ENCODE measurements at places on chromosomes 7 and 10.

DNA sequence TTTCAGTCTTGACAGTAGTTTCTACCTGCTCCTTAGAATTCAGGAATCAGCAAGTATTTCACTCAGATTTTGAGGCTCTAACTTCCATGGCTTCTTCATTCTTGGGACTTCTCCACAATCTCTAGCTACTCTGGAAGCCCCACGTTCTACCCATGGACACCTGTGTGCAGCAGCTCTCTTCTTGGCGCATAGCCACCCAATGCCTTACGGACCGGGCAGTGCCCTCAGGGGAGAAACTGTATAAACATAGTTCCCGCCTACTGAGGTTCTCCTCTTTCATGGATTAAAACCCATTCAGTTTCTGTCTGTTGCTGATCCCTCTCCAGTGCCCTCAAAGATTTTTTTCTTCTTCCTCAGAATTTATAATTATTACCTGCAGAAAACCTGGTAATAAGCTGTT lies 177.1 kb downstream of the SORCS1 start:
- H3K4me1 ChIP-seq: no peaks in the 10 kb centered on the region
- H3K36me3 ChIP-seq: no peaks in the 10 kb centered on the region
- H3K27ac ChIP-seq: no peak overlapping the region
- H3K4me3 ChIP-seq: no peak overlapping the region
- no peak for DNase-seq
- no peaks in the 10 kb centered on the region for H3K27me3 ChIP-seq

DNA sequence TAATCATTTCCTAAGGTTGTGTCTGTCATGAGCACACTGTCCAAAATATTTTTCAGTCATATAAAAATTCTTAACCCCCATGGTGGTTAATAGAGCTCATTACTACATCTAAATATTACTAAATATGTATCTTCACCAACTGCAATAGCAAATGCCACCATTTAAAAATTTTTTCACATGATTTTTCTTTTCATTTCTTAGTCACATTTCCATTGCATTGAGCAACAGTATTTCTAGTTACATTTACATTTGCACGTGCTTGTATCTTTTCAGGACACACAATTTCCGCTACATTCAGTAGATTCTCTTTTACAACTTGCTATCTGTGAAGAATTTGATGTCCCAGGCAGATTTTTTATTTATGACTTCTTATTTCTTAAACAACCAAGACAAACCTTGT lies 5.2 kb upstream of the TAS2R40 start:
- DNase-seq: no peak
- H3K27me3 ChIP-seq: no peaks in the 10 kb centered on the region
- no peaks in the 10 kb centered on the region for H3K36me3 ChIP-seq
- H3K4me1 ChIP-seq: no peaks in the 10 kb centered on the region
- H3K27ac ChIP-seq: no peak overlapping the region

DNA sequence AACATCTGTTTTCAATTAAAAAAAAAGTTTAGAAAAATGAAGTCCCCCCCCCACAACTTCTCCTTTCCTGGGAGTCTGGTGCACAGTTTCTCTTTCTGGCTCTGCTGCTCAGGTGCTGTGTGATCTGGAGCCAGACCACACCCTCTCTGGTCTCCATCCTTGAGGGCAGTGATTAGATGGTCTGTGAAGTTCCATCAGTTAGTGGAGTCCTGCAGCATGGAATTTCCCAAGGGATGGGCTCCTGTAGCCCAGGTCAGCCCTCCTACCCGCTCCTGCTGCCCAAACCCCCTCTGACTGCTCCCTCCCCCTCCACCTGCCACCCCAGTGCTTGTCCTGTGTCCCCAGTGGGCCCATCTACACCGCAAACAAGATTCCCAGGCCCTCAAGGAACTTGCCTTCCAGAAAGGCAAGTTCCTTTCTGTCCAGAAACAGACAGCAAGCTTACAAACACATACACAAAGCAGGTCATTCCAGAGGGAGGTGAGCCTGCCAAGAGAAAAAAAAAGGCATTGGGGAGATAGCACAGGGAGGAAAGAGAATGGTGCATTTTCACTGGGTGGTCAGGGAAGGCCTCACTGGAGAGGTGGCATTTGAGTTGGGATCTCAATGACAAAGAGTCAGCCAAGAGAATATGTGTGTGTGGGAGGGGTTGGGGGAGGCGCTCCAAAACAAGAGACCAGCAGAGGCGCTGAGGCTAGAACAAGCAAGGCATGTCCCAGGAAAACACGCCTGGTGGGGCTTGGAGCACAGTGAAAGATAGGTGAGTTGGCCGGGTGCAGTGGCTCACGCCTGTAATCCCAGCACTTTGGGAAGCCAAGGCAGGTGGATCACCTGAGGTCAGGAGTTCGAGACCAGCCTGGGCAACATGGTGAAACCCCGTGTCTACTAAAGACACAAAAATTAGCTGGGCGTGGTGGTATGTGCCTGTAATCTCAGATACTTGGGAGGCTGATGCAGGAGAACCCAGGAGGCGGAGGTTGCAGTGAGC lies 49.5 kb upstream of the SLC29A3 start:
- peak; percentile 73 for DNase-seq
- peak overlapping the region; percentile 15 for H3K4me3 ChIP-seq
- no peaks in the 10 kb centered on the region for H3K36me3 ChIP-seq
- H3K27me3 ChIP-seq: no peaks in the 10 kb centered on the region
- H3K4me1 ChIP-seq: peaks cover 40% of the 10 kb centered on the region
- peak overlapping the region; percentile 38 for H3K27ac ChIP-seq

- H3K4me1 ChIP-seq: no peaks in the 10 kb centered on the region
- no peaks in the 10 kb centered on the region for H3K36me3 ChIP-seq
- no peaks in the 10 kb centered on the region for H3K27me3 ChIP-seq
- H3K4me3 ChIP-seq: no peak overlapping the region
These were observed 97.8 kb upstream of the PRPS1L1 start for GRCh38 chr7:18125476-18125875.

DNA sequence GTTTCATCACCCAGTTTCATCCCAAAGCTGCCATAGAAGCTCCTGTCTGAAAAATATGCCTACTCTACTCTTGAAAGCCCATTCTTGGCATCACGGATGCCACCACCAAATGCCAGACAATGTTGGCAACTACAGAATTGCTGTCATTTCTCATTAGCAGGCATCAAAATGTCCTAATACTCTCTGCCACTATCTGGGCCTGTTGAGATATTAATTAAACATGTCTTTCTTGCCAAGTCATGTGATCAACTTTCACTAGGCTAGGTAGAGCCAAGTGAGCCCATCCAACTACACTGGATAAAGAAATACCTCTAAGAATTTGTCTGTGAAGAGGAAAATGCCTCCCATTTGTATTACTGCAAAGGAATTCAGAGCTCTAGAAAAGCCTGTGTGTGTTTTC lies 1093.3 kb upstream of the C7orf33 start:
- H3K27me3 ChIP-seq: no peaks in the 10 kb centered on the region
- no peak overlapping the region for H3K27ac ChIP-seq
- H3K4me3 ChIP-seq: no peak overlapping the region
- DNase-seq: no peak
- no peaks in the 10 kb centered on the region for H3K36me3 ChIP-seq

- H3K27ac ChIP-seq: no peak overlapping the region
- H3K4me3 ChIP-seq: no peak overlapping the region
- DNase-seq: no peak
- no peaks in the 10 kb centered on the region for H3K4me1 ChIP-seq
- no peaks in the 10 kb centered on the region for H3K36me3 ChIP-seq
- H3K27me3 ChIP-seq: no peaks in the 10 kb centered on the region
These were observed 58.8 kb downstream of the ITIH5 start for GRCh38 chr10:7608001-7608400.

DNA sequence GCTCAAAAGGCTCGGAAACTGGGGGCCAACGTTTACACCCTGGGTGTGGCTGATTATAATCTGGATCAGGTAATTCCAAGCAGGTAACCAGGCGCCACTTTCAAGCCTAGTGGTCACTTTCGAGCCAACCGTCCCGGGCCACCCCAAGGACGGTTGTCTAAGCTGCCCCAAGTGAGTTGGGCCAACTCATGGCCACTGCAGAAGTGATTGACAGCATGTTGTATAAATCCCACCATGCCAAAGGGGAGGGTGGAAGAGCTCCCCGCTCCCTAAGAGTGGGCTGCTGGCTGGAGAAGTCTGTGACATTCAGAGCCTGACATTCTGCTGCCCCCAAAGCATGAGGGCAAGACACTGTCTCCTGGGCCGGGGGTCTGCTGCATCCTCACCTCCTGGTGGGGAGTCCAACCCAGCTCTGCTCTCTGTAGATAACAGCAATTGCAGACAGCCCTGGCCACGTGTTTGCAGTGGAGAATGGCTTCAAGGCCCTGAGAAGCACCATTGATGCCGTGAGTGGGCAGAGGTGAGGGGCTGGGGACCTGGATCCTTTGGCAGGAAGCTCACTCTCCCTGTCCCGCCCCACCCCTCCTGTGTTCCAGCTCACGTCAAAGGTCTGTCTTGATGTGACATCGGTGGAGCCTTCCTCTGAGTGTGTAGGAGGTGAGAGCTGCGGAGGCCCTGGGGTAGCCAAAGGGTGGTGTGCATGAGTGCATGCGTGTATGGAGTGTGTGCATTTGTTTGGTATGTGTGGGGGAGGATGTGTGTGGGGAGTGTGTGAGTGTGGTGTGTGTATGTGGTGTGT lies 10.8 kb downstream of the ANTXRL start:
- DNase-seq: no peak
- H3K27me3 ChIP-seq: no peaks in the 10 kb centered on the region
- no peaks in the 10 kb centered on the region for H3K36me3 ChIP-seq
- H3K4me3 ChIP-seq: no peak overlapping the region
- H3K4me1 ChIP-seq: peaks cover 6% of the 10 kb centered on the region
- H3K27ac ChIP-seq: no peak overlapping the region

DNA sequence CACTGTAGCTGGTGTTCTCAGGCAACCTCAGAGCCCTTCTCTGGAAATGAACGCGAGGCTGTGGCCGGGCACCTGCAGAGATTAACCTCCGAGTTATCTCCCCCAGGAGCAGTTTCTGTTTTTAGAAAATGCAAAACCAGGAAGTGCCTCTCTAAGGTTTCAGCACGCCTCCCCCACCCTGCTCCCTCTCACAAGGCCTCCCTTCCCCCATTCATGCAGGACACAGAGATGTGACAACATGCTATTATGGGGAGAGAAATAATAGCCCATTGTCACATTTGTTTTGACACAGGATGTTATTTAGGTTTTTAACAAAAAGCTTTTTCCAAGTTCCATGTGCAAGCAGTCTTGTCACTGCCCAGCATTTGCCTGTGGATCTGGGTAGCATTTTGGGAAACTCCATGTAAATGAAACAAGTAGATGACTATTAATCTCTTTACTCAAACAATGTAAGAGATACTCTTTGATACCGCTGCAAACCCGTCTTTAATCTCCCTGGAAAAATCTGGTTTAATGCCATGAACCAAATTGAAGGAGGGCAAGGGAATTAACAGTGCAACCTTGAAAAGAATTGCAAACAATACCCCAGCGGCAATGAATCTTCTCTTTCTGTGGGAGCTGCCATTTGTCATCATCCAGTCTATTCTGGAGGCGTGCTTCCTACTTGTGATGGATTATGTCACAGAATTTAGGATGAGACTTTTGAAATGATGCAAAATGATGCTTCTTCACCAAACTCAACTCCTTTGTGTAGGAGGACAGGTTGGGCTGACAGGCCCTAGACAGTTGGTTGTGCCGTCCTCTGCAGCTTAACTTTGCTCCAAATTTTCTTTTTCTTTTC lies 86.5 kb upstream of the NMT2 start:
- DNase-seq: no peak
- peaks cover 15% of the 10 kb centered on the region for H3K4me1 ChIP-seq
- no peaks in the 10 kb centered on the region for H3K27me3 ChIP-seq
- H3K4me3 ChIP-seq: peak overlapping the region; percentile 10

- no peaks in the 10 kb centered on the region for H3K27me3 ChIP-seq
- no peak overlapping the region for H3K27ac ChIP-seq
- H3K36me3 ChIP-seq: no peaks in the 10 kb centered on the region
- no peak for DNase-seq
- H3K4me1 ChIP-seq: no peaks in the 10 kb centered on the region
These were observed 46.4 kb downstream of the CSTF2T start for GRCh38 chr10:51653025-51653424.
